ENCODE measurements at places on chromosomes 13 and 19.

DNA sequence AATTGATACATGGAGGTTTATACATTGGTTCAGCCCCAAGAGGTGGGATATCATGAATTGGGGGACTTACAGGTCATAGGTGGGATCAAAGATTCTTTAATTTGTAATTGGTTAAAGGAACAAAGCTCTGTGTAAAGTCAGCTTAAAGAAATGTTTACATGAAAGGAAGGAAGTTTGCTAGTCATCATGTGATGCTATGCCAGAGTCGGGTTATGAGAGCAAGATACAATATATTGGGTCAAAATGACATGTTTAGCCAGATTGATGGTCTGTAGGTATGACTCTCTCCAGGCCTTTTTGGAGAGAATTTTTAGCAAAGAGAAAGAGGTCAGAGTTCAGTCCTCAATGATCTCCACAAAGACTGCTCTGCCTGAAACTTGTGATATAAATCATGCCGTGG is 5.3 kb upstream of the CYSLTR2 start:
- DNase-seq = no peak

DNA sequence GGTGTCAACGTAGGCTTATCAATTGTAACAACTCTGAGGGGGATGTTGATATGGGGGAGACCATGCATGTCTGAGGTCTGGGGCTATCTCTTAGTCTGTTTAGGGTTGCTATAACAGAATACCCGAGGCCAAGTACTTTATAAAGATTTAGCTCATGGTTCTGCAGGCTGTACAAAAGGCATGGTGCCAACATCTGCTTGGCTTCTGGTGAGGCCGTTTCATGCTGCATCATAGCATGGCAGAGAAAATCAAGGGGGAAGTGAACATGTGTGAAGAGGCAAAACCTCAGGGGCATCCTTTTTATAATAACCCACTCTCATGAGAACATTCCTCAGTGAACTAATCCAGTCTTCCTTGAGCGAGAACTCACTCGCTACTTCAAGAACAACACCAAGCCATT is 353.8 kb downstream of the ENOX1 start:
- no peak for DNase-seq

DNA sequence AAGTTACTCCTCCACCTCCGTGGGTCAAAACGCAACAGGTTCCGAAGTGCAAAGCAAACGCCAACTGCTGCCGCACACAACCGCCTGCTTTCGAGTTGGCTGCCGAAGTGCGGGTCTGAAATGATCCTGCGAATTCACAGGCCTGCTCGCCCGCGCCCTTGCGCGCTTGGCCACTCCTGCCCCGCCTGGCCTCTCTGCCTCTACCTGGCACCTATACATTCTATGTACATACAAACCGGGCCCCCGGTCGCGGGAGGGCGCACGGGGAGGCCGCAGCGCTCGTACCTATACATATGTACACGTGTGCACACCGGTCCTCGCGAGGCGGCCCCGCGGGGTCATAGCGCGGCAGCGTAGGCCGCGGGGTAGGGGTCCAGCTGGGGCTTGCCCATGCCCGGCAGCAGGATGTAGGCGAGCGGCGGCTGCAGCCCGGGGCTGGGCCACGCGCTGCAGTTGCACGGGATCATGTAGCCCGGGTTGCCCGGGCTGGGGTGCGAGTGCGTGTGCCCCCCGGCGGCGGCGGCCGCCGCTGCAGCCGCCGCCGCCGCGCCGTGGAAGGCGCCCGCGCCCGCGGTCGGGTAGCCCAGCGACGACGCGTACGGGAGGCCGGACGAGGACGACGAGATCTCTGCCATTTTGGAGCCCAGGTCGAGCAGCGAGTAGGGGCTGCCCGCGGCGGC is 1.3 kb downstream of the SOX21 start:
- DNase-seq = no peak

DNA sequence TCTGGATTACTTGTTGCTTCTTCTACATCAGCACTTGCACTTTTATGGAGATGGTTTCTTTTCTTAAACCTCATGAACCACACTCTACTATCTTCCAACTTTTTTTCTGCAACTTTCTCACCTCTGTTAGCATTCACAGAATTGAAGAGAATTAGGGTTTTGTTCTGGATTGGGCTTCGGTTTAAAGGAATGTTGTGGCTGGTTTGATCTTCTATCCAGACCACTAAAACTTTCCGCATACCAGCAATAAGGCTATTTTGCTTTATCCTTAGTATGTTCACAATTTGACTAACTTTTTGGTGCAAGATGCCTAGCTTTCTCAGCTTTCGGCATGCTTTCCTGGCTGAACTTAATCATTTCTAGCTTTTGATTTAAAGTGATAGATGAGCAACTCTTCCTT is 666.7 kb upstream of the MIR17HG start:
- DNase-seq = no peak

DNA sequence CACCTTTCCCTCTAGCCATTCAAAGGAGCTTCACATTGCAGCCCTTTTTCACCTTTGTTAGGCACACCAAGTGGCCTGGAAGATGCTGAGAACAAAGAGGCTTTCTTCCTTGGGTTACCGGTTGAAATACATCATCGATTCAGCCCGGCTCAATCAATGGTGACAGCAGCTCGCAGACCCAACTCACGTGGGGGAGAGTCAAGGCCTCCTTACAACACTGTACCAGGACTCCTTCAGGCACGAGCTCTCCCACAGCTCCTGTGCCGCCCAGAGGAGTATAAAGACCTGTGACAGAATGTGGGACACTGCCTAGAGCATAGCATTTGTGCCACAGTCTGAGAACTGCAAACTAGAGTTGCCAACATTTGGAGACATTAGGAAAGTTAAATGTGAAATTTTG is 3.9 kb upstream of the LRRC63 start:
- no peak for DNase-seq
